Anterior cingulate cortex (tissue), 58 donors: ENCODE measurements at places on chromosomes 7 and 10.

GRCh38 chr7:32385316-32385956 is 104.7 kb downstream of the LSM5 start:
- no peak for DNase-seq

DNA sequence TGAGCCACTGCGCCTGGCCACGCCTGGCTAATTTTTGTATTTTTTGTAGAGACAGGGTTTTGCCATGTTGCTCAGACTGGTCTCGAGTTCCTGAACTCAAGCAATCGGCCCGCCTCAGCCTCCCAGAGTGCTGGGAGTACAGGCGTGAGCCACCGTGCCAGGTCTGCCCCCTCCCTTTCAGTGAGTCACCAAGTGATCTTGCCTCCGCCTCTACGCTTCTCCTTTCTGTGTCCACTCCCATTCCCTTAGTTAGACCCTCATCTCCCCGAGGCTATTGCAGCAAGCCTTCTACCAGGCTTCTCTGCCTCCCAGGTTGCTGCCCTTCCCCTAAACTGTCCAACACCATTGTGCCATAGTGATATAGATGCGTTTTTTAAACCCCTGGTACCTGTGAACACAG is 32.9 kb downstream of the CDC123 start:
- no peak for DNase-seq

DNA sequence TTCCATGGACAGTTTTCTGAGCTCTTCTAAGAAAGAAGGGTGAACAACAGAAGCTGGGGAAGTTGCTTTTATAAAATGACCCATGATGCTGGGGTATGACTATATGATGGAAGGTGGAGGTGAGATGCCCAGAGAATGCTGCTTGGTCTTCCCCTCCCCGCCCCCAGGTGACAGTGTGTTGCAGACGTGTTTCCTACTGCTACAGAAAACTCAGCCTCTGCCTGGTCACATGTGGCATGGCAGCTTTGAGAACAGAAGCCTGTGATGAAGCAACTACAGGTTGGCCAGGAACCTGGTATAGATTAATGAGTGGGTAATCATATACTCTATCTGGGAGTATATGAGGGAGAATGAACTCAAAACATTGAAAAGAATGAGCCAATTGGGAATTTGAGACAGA is 67.1 kb downstream of the MTURN start:
- DNase-seq = no peak

GRCh38 chr10:62081341-62082270 is 180.1 kb downstream of the ARID5B start:
- no peak for DNase-seq

DNA sequence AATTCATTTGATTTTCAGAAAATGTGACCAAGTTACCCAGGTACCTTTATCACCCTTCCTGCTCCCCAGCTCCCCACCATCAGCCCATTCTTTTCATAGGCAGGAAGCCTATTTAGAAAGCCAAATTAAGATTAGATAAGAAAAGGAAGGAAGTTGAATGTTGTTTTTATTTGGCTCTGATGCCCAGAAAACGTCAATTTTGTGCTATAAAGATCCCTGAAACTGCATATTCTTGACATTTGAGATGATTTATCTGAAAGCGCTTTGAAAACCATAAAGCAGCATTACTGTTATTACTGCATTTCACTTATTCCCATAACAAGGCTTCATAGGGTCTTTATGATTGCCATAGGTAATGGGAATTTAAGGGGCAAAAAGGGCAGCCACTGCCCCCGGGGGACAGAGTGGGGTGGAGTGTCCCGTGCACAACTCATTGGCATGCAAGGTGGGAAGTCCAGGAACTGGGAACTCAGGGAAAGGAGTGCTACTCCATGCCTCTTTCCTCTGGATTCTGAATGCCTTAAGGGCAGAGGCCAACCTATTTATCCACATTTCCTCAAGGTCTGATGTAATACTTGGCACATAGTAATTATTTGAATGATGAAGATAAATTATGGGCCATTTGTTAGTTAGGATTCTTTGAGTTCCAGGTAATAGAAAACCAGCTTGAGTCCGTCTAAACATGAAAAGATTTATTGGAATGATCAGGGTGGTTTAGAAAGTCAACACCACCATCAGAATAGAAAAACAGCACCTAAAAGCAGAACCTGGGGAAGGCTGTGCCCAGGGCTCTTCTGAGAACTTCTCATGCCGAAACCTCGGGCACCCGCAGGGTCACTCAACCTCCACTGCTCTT is 100.6 kb upstream of the ELMO1 start:
- DNase-seq = no peak

- no peak for DNase-seq
Observed at GRCh38 chr10:6019010-6019782, 41.9 kb upstream of the IL15RA start.

- DNase-seq = no peak
Observed at GRCh38 chr10:119309423-119309770, 102.0 kb downstream of the GRK5 start.
